ENCODE measurements at places on chromosomes 4 and X.
A peak's percentile ranks its signal among the peaks of the same experiment; 100 is the strongest.

- DNase-seq, result no peak
Measured at GRCh38 chr4:77052352-77052751, 23.4 kb downstream of the CCNI start.

- DNase-seq, result no peak
Measured at GRCh38 chr4:5752376-5753184, 41.6 kb downstream of the EVC start.

- no peak for DNase-seq
Measured at GRCh38 chrX:55340896-55341433, 76.2 kb upstream of the PAGE3 start.

- no peak for DNase-seq
Measured at GRCh38 chrX:153889123-153889522, 3.1 kb upstream of the L1CAM start.

DNA sequence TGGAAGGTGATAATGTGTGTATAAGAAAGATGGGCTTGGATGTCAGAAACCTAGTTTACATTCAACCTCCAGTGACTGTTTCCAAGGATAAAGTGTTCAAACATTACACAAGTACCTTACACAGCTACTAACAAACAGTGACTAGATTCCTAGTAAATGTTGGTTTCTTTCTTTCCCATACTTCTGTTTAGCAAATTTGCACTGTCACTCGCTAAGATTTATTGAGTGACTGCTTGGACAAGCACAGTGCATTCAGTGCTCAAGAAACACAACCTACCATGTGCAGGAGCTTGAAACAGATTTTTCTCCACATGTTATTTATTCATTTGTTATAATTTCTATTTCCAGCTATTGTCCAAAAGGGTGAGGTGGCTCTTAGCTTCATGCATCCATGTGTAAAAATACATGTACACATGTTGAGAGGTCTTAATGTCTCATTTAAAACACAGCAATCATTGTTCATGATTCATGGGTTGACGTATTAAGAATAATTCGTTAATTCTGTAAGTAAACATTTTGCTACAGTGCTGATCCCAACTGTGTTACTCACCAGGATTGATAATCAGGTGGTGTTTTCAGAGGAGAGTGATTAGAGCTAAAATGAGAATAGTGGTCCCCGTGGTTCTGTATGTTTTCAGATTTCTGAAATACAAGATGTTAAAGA lies 153.0 kb downstream of the DCLK2 start:
- no peak for DNase-seq

DNA sequence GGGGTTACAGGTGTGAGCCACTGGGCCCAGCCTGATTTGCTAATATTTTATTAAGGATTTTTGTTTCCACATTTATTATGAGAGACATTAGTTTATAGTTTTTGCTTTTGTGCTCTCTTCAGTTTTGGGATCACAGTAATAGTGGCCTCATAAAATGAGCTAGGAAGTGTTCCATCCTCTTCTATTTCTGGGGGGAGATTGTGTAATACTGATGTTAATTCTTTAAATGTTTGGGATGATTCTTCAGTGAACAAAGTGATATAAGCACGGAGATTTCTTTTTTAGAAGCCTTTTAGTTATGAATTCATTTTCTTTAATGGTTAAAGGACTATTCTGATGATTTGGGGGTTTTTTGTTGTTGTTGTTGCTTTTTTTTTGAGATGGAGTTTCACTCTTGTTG lies 41.3 kb downstream of the RBMX start:
- DNase-seq, result no peak

DNA sequence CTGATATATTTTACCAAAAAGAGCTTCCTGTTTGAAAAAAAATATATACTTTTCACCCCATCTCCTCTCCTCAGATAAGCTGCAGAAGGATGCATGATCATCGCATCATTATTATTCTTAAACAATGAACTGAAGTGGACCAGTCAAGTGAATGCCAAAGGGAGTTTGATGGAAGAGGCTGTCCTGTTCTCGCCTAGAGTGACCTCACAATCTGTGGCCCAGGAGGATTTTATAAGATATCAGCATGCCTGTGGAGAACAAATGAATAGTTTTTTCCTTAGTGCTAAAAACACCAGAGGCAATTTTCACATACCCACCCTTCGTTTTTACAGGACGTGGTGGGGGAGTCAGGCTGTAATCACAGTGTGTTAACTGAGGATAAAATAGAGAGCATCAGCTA lies 112.7 kb downstream of the USP46 start:
- DNase-seq, result no peak

- DNase-seq, result no peak
Measured at GRCh38 chr4:81921751-81922159, 450.0 kb upstream of the RASGEF1B start.

DNA sequence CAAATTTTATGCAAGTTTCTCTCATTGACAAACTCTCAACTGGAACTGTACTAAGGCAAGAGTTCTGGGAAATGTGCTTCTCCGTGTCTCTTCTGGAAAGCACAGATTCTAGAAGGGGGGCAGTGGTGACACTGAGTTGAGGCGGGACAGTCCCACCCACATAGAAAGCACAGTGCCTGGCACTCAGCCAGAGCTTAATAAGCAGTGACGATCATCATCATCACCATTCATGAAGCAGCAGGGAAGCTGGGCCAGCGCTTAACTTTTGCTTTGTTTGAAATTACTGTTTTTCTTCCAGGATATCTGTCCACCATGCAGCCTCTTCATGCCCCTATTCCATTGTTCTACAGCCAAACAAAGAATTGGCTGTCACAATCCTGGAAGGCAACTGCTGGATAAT lies 60.3 kb downstream of the BEND2 start:
- no peak for DNase-seq

DNA sequence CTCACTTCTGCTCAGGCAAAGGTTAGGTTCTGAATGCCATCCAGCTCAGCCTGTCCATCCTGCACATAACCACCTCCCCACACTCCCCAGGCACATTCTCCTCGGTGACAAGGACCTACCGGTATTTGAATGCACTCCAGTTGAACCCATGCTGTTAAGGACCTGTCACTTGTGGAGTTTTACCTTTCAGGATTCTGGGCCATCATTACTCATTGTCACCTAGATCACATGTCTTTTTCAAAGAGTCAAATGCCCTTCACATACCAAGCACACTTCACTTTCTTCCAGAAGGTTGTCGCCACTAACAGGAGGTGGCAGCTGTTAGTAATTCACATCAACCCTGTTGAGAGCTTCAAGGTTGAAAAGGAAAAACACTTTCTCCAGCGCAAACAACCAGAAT lies 218.3 kb downstream of the SOWAHB start:
- DNase-seq, result no peak

DNA sequence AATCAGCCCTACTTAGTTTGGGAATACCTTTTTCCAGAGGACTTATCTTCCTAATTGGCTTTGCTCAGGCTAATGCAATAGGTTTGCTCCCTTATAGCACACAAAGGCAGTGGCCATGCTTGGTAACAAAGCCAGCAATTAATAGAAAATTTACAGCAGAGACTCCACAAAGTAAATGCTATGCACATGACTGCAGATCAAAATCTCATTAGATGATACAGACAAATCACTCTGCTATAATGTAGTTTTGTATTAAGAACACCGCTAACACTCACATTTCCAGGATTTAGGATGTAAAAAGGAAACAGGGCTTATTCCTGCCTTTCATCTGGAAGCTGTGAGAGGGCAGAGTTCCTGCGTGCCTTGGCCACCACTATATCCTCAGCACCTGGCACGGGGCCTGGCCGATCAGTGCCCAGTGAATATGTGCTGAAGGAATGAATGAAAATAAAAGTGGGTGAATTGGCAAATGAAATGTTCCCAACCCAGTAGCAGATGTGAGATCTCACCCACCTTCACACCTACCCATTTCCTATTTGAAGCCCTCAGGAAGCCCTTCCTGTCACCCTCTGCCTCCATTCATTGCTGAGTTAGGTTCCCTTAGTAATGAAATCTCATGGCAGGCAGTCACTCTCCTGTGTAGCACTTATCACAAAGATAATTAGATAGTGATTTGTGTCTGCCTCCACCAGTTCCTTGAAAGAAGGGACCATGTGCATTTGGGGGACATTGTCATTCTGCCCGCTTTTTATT lies 5.1 kb downstream of the SEPTIN6 start:
- DNase-seq, result no peak

- DNase-seq, result no peak
Measured at GRCh38 chrX:22110729-22111494, 78.8 kb downstream of the PHEX start.

DNA sequence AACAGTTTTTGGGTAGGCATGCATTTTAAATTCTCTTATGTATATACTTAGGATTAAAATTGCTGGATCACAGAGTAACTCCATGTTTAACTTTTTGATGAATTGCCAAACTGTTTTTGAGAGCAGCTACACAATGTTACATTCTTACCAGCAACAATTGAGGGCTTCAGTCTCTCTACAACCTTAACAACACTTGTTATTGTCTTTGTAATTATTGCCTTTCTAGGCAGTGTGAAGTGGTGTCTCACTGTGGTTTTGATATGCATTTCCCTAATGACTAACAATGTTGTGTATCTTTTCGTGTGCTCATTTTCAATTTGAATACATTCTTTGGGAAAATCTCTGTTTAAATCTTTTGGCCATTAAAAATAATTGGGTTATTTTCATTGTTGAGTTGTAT lies 17.3 kb upstream of the F11 start:
- DNase-seq, result no peak

GRCh38 chr4:5952975-5953951 lies 60.4 kb upstream of the CRMP1 start:
- no peak for DNase-seq

- DNase-seq, result no peak
Measured at GRCh38 chr4:113788888-113789287, 27.4 kb upstream of the CAMK2D start.

GRCh38 chr4:169998981-169999380 lies 27.2 kb downstream of the MFAP3L start:
- no peak for DNase-seq

DNA sequence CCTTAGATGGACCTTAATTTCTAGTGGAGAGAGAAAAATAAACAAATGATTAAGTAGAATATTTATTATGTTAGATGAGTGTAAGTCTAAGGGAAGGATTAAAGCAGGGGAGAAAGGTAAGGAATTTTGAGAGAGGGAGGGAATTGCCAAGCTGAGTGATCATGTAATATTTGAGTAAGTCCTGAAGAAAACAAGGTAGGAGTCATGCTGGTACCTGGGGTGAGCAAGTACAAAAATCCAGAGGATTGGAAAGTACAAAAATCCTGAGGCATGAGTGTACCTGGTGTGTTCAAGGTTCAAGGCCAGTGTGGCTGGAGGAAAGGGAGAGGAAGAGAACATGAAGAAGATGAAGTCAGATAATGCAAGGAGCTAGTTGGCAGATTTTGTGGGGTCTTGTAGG lies 87.2 kb upstream of the MYOZ2 start:
- DNase-seq, result no peak

DNA sequence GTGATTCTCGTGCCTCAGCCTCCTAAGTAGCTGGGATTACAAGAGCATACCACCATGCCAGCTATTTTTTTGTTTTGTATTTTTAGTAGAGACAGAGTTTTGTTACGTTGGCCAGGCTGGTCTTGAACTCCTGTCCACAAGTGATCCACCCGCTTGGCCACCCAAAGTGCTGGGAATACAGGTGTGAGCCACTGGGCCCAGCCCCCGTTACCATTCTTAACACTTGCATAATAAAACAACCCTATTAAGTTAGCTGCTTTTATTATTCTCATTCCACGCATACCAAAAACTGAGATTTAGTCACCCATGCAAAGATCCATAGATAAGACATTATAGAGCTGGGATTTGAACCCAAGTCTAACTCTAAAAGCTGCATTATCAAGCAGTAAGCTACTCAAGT lies 6.0 kb upstream of the TEX13A start:
- no peak for DNase-seq

- DNase-seq, result peak; percentile 71
Measured at GRCh38 chr4:109560687-109561461, 828 bp downstream of the MCUB start.

- DNase-seq, result no peak
Measured at GRCh38 chrX:26559855-26560254, 343.9 kb downstream of the MAGEB5 start.

DNA sequence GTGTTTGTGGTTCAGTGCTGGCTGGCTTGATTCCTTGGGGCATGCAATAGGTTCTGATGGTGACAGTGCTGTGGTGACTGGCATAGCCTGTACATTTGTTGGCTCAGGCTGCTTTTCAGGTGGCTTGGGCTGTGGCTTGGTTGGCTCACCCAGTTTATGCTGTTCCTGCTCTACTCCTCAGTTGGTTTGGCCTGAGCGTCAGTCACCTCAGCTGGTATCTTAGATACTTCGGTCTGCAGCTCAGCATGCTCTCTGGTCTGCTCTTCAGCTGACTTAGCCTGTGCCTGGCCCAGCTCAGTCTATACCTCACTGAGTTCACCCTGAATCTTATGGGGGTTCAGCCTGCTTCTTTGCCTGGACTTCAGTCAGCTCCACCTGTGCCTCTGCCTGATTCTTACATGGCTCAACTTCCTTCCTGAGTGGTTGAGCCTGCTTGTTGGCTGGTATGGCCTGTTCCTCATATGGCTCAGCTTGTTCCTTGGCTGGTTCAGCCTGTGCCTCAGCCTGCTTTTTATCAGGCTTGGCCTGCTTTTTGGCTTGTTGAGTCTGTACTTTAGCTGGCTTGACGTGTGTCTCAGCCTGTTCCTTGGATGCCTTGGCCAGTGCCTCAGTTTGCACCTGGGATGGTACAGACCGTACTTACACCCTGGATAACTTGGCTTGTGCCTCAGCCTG lies 170.6 kb downstream of the MSN start:
- no peak for DNase-seq

DNA sequence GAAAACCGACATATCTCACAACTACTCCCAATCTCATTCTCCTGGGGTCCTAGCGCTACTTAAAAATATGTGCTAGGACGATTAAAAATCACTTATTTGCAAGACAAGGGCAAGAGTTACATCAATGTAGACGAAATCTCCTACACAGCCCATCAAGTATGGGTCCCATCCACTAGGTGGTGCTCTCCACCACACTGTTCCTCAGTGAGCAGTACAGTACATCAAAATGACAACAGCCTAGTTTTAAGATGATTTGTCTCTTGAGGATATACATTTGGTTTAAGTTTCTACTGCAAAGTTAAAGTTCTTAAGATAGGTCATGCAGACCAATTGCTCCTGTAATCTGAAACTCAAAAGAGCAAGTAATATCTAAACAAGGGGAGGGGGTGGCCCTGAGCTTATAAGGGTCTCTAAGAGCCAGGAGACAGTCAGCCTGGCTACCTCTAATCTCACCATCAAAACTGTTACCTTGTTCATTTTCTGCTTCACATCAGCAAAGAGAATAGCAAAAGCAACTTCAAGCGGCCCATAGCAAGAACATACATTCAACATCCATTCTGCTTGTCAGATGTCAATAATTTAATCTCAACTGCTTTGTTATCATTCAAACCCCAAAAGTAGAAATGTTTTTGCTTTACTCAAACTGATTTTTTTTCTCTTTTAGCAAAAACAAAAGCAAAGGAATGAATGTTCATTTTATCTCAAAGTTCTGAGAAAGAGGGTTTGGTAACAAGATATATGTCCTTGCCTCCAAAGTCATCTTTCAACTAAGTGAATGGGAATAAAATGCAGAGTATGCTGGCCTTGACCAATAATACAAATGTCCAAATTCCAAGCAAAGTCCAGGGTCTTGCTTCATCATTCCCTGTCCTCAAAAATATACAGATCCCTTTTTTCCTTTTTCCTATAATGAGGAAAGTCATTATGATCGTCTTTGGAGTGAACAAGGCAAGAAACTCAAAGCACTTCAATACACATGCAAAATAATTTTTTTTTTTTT lies 53.1 kb downstream of the STX18 start:
- DNase-seq, result peak; percentile 29

GRCh38 chr4:167721617-167722486 lies 370.5 kb upstream of the ANXA10 start:
- no peak for DNase-seq

GRCh38 chrX:63434665-63435064 lies 83.5 kb upstream of the SPIN4 start:
- DNase-seq, result no peak

- no peak for DNase-seq
Measured at GRCh38 chr4:123747016-123747415, 350.4 kb downstream of the SPRY1 start.

All from GM19239 (cell line).